Body of pancreas (tissue), 4 donors: ENCODE measurements at places on chromosomes 2 and 18.

- DNase-seq = no peak
These were observed 60.4 kb downstream of the MAPK4 start for GRCh38 chr18:50620319-50620718.

DNA sequence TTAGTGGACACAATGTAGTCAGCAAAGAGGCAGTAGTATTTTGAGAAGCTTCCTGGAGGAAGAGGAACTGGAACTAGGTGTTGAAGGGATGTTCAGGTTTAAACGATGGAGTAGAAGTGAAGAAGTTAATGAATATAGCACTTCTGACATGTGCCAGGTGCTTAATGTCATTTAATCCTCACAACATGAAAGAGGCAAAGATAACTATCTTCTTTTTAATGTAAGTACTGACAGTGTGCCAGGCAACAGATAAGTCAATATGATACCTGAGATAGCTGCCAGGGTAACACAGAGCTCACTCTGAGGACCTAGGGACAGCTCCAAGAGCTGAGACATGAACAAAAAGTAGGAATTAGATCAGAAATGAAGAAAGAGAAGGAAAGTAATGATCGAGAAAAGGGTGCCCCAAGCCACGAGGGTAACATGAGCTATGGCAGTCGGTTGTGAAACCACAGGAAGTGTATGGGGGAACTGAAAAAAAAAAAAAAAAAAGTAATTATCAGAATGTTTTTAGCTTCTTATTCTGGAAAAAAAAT, 140.7 kb downstream of the RNF144A start:
- DNase-seq = no peak

DNA sequence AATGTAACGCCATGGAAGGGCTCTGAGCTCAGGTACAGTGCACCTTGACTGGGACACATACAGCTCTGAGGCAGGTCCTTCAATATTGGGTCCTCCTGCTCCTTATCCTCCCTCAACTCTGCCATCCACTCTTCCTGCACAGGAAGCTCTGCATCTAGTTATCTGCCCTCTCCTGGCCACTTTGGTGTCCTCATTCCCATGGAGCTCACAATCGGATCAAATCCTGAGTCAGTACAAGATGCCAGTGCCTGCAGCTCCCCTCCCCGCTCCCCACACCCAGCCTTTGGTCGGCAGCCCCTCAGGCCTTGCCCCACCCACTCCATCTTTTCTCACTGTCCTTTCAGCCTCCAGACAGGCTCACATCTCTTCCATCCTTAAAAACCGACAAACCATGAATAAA, 58.0 kb downstream of the LRRFIP1 start:
- DNase-seq = no peak

DNA sequence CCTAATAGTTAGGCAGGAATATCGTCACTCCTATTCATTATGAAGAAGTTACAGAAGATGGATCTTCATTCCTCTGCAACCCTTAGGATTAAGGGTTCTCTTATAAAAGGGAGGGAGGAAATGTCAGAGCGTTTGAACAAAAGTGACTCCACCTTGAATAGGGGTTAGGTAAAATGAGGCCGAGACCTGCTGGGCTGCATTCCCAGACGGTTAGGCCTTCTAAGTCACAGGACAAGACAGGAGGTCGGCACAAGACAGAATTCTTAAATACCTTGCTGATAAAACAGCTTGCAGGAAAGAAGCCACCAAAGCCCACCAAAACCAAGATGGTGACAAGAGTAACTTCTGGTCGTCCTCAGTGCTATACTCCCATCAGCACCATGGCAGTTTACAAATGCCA, 147.6 kb downstream of the CDCA7 start:
- no peak for DNase-seq

- no peak for DNase-seq
These were observed 557.8 kb downstream of the SUCLG1 start for GRCh38 chr2:83901317-83901716.

DNA sequence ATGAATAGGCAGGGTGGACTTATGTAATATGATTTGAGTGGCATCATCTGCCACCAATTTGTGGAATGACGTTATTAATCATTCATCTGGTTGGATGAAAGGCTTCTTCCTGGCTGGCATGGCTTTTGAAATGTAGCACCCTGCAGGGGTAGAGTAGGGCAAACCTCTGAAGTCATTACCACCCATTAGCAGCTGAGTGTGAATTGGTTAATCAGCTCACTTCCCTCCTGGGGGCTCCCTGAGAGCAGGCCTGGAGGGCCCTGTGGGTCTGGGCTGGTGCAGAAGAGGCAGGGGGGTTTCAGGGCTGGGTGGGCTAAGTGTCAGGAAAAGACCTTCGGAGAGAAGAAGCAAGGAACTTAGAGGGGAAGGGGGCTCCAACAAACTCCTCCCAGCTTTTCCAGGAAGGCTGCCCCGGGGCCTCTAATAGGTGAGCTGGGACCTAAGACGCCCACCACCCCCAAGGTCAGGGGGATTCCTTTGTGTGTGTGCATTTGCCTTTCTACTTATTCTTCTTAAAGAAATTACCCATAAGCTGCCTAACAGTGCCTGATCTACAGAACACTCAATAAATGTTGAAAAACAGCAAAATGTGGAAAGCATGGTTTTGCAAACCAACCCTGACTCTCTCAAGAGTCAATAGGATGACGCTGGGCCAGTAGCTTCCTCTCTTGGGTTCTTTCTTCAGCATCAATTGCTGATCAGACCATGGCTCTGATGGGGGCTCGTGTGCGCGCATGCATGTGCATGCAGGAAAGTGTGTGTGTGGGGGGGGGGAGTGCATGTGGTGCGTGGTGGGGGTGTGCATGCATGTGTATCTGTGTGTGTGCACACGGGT, 49.7 kb upstream of the ZNF516 start:
- no peak for DNase-seq

GRCh38 chr2:5387406-5387805, 304.8 kb upstream of the SOX11 start:
- DNase-seq = no peak

- DNase-seq = no peak
These were observed 230.6 kb upstream of the LRATD1 start for GRCh38 chr2:14401873-14402272.

DNA sequence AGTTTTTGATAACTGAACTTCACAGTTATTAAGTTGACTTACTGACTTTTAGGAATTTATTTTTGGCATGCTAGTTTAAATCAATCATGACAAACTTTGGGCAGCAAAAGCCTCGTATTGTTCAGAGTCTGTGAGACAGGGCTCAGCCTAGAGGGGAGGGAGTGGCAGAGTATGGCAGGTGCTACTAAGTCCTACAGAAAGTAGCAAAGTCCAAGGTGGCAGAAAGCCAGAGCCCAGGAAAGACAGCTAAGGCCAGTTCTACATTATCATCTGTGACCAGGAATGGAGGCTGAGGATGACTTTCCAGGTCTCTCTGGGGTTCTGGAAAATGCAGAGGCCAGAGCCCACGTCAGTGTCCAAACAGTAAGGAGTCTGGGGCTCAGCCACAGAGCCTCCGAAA, 34.2 kb downstream of the CHST10 start:
- DNase-seq = no peak

- DNase-seq = no peak
These were observed 713.6 kb upstream of the POU3F3 start for GRCh38 chr2:104140361-104140760.
